ENCODE measurements at places on chromosomes 2 and 18. TPM values are rescaled to one million over a fixed set of nuclear protein-coding genes. Genes with fewer than 3 reads are reported as not detected.

Gene GATA6
- total RNA-seq, result 20.7 TPM

Gene FBXO41
- 2.4 TPM for total RNA-seq

Gene DOCK10
- 2.0 TPM for total RNA-seq

Gene SEPTIN10
- total RNA-seq, result 34.1 TPM

Gene CD8A
- total RNA-seq, result not detected

Gene ANO7
- 1.8 TPM for total RNA-seq

Gene GCA
- 11.8 TPM for total RNA-seq

Gene ANKRD30B
- total RNA-seq, result not detected

Gene C2orf49
- total RNA-seq, result 4.7 TPM

Gene KLHL41
- total RNA-seq, result under 0.01 TPM

Gene TMEM185B
- total RNA-seq, result 43.5 TPM

Gene KCNS3
- total RNA-seq, result 18.9 TPM

Gene MOGAT1
- total RNA-seq, result not detected

Gene HDLBP
- 663 TPM for total RNA-seq

Data from mesangial cell (primary cell).